ENCODE measurements at places on chromosomes 7 and 10.

GRCh38 chr10:6925146-6925545 is 345.1 kb upstream of the PRKCQ start:
- DNase-seq: no peak

- DNase-seq: no peak
Observed at GRCh38 chr10:50619166-50619565, 4.6 kb downstream of the SGMS1 start.

DNA sequence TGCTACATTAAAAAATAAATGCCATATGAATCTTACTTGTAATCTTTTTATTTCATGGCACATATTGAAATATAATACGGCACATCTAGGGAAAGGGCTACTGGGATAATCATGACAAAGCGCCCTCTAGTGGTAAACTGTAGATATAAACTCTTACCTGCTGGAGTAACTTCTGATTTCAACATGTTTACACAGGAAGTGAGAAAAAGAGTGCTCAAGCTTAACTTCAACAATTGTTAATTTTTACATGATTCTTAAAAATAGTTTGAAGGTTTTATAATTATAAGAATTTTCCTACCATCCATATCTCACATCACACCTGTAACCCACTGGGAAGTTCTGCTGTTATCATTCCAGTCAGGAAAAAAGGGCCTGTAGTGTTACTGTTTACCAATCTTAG is 2.0 kb upstream of the HEPACAM2 start:
- no peak for DNase-seq

DNA sequence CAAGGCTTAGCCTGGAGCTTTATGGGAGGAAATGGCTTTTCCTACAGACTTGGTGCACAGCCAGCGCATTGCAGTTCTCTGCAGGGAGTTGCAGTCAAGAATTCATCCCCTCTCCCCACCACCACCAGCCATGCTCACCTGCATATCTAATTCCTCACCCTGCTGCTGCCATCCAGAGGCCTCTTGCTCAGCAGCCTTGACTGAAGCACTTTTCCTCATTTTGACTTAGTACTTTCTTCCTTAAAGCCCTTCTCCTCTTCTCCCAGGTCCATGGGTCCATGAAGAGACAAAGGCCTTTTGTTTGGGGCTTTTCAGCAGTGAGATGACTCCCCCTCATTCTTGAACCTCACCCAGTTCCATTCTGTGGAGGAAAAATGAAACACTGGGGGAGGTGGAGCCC is 39.7 kb upstream of the GPR141 start:
- no peak for DNase-seq

- no peak for DNase-seq
Observed at GRCh38 chr7:130108809-130109208, 38.5 kb downstream of the KLHDC10 start.

- DNase-seq: no peak
Observed at GRCh38 chr10:114874827-114875411, 53.3 kb downstream of the FHIP2A start.

GRCh38 chr7:26658389-26659084 is 205.9 kb downstream of the SKAP2 start:
- DNase-seq: no peak

GRCh38 chr7:96205665-96206064 is 116.2 kb downstream of the SLC25A13 start:
- DNase-seq: no peak

GRCh38 chr10:126842836-126843235 is 62.4 kb upstream of the DOCK1 start:
- no peak for DNase-seq

DNA sequence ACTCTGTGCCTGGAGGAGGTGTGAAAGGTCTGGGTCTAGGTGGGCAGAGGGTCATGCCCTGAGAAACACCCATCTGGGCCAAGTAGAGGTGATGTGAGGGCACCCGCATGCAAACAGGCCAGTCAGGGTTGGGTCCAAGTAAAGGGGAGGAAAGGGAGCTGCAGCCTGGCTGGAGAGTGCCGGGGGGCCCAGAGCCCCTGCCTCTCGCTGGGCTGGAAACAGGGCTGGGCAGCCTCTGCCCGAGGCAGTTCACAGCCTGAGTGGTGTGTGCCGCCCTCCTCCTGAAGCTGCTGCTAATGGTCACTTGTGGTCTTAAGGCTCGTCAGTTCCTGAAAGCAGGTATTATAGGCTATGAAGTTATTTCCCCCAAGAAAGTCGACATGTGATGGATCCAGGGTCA is 7.3 kb downstream of the CYP2E1 start:
- no peak for DNase-seq

DNA sequence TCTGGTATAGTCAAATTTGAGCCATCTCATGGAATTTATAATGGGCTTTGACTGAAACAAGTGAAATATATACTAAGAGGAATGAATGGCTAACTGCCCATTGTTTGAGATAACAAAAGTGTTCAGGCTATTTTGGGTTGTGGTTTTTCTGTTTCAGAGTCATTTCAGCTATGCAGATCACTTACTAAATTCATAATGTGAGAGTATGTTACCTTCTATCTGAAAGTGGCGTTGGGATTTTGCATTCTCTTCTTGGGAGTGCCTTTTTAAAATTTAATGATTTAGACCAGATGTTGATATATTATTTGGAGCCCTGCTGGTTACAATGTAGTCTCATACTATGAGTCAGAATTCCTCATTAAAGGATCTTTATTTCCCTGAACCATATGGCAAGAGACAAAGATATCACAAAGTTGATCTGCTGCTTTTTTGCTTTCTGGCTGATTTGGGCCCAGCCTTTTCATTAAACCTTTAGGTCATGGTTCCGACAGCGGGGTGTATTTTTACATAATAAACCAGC is 10.4 kb downstream of the VCL start:
- DNase-seq: peak; percentile 56
